ENCODE measurements at places on chromosomes 2 and 18.

DNA sequence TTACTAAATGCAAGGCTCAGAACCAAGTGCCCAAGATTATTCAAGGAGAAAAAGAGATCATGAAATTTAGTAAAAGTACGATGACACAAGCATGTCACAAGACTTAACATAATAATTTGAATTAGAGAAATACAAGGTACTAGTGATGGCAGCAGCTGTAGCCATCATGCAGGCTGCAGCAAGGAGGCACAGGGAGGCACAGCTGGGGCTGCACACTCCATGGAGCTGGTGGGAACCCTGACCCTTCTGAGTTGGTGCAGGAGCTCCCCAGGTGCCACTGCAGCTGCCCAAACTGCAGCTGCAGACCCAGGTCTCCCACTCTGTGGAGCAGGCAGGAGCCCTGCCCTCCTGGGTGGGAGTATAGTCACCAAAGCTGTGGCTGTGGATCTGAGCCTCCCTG lies 46.0 kb downstream of the COL3A1 start:
- DNase-seq: no peak

- no peak for DNase-seq
Observed at GRCh38 chr2:155141418-155141817, 442.9 kb downstream of the KCNJ3 start.

DNA sequence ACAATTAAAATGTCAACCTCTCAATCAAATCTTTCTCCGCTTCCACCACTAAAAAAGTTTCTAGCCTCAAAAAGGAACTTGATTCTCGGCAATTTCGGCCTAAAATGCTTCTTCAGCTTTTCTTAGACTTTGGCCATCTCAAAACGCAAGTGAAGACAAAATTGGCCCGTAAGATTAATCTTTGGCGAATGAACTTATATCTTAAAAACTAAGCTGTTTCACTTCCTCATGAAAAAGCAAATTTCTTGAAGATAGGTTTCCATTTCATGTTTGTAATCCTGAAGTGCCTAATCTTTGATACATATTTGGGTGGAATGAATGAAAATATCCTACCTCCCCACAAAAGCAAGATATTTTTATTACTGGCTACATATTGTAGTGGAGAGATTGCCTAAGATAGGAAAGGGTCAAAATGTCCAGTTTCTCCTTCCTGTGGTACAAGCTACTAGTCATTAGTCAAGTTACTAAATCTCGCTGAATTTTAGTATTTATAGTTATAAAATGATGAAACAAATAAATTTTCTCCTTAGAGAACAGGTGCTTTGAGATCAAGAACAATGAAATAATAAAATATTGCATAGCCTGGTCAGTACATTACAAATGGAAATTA lies 85.4 kb upstream of the ZEB2 start:
- no peak for DNase-seq

DNA sequence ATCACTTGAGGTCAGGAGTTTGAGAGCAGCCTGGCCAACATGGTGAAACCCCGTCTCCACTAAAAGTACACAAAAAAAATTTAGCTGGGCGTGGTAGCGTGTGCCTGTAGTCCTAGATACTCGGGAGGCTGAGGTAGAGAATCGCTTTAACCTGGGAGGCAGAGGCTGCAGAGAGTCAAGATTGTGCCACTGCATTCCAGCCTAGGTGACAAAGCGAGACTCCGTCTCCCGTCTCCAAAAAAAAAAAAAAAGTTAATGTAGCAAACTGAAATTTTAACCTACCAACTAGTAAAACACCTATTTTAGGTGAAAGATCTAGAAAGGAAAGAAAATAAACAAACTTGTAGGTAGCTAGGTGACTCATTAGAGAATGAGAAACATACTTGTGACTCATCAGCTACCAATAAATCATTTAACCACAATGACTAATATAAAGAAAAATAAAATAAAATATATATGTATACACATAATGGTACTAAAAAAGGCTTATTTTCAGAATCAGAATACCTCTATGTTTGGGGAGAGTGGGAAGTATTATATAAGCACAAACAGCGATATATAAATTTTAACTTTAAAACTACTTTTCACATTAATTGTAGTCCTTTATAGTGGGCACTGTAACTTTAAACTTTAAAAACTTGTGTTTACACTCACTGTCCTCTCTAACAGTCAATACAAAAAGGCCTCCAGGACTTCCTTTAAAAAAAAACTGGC lies 36.6 kb downstream of the DARS1 start:
- DNase-seq: peak; percentile 76

GRCh38 chr2:74881626-74882298 lies 47.8 kb downstream of the HK2 start:
- no peak for DNase-seq

DNA sequence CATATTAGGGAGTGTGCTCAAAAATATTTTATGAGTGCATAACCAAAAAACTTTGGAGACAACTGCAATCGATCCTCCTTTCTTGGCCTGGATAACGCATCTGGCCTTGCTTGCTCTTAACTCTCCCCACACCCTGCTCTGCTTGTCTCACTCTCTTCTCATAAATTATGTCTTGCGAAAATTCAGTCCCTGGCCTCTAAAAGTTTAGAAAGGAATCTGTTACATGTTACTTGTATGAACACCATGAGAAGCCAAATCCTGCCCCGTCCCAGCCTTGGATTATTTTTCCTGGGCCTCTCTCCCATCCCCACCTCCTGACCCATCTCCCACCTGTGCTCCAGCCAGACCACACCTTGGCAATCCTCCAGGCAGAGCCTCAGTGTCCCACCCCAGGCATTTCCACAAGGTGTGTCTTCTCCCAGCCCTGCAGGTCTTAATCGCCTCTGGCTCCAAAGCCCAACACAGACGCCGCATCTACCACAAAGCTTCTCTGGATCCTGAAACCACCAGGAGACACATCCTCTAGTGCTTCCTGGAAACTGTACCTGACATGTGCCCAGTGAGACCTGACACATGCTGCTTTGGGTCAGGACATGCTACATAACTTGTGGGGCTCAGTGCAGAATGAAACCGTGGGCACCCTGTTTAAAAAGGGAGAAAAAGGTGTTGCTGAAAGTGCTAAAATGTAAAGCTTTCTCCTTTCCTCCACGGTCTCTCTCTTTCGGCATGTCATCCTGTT lies 99.6 kb upstream of the ST3GAL5 start:
- DNase-seq: no peak

DNA sequence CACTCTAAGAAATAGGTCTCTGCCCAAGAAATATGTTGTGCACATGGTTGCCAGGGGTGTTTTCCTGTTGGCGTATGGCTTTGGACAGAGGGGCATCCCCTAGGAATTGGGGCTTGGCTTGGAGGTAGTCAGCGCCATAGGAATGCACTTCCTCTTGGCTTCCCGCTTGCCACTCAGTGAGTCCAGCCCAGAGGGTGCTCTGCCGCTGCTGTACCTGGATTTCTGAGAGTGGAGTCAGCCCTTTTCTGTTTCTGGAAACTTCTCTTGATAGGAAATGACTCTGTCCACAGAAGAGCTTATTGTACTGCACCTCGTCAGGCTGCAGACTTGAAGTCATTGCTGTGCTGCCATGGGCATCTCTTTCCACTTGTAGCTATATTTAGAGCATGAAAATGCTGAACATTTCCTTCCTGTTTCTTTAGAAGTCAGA lies 116.7 kb upstream of the MGAT5 start:
- DNase-seq: no peak

- DNase-seq: no peak
Observed at GRCh38 chr2:71346065-71346464, 14.5 kb downstream of the ZNF638 start.

- peak; percentile 3 for DNase-seq
Observed at GRCh38 chr2:12326449-12327190, 390.1 kb upstream of the TRIB2 start.

DNA sequence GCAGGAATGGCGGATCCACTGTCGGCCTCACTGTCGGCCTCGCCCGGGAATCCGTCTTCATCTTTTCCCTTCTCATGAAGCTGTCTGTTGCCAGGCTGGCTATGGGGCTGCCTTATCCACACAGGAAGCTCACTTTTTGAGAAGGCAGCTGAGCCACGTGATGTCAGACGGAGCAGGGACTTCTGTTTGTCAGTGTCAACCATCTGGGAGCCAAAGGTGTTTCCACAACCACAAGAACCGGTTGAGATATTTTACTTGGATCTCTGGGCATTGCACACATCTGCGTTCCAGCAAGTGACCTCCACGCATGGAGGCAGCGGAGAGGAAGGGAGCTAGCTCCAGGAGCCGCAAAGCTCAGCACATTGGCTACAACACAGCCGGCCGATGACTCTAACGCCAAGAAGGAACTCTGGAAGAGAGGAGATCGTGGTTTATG lies 27.4 kb upstream of the TAF1B start:
- DNase-seq: no peak

DNA sequence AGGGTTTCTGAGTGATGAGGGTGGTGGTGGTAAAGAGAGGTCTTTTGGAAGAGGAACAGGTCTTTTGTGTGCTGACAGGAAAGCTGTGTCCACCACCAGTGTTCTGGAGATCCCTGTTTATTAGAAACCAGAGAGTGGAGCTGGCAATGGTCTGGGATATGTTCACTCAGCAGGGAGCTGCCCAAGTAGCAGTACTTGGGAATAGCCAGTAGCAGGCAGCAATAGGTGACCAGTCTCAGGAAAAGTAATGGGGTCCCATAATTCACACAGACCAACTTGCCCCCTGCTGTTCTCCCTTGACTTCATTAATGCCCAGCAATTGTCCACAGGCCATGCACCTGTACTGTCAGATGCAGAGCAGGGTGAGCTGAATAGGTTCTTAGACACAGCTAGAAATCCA lies 1.8 kb downstream of the TSPYL6 start:
- no peak for DNase-seq

GRCh38 chr2:205107810-205108209 lies 562.5 kb downstream of the PARD3B start:
- DNase-seq: no peak

- DNase-seq: peak; percentile 54
Observed at GRCh38 chr2:236317938-236318396, 53.8 kb upstream of the ASB18 start.

GRCh38 chr2:156057647-156058046 lies 274.9 kb downstream of the NR4A2 start:
- DNase-seq: no peak

DNA sequence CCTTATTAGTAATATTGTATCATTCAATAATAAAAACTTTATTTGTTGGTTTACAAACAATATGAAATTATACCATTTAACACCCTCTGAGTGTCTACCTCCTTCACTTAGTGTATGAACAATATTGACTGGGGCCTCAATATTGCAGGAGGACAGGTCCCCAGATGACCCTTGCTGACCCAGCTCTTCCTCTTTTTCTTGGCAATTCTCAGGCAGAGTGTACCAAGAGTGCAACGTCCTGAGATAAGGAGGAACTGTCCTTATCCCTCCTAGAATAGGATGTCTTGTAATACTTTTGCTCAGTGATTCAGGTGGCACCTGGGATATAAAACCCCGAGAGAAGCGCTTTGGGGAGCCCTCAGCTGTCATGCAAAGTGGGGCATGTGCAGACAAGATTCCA lies 76.8 kb downstream of the PLA2R1 start:
- DNase-seq: no peak

DNA sequence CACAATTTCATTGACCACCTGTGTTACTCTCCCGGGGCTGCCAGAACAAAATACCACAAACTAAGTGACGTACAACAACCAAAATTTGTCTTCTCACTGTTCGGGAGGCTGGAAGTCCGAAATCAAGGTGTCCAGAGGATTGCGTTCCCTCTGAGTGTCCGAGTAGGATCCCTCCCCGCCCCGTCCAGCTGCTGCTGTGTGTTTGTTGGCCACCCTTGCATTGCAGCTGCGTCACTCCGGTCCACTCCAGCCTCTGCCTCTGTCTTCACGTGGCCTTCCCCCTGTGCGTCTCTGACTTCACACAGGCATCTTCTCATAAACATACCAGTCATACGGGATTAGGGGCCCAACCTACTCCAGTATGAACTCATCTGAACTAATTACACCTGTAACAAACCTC lies 251.8 kb upstream of the SMIM21 start:
- DNase-seq: no peak

GRCh38 chr18:3594760-3595368 lies 144.9 kb downstream of the TGIF1 start:
- peak; percentile 70 for DNase-seq

- DNase-seq: no peak
Observed at GRCh38 chr2:11708106-11708505, 38.1 kb upstream of the NTSR2 start.

- no peak for DNase-seq
Observed at GRCh38 chr2:64489081-64489751, 34.9 kb upstream of the AFTPH start.

GRCh38 chr18:77949355-77949973 lies 699.8 kb downstream of the GALR1 start:
- DNase-seq: no peak

GRCh38 chr2:135219226-135219625 lies 167.1 kb downstream of the RAB3GAP1 start:
- no peak for DNase-seq

DNA sequence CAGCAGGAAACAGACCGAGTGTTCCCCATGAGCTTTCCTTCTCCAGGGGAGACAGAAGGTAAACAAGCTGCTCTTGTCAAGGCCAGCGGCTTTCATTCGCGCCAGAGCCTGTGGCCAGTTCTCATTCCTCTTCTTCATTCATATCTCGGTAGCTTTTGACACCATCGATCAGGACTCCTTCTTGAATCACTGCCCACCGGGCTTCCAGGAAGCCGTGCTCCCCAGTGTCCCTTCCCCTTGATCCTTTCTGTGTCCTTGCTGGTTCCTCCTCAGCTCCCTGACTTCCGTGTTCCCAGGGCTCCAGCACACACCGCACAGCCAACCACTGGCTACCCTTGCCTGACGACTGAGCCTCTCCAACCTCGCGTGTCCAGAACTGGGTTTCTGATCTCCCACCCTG lies 14.1 kb downstream of the SLC66A3 start:
- DNase-seq: peak; percentile 54

DNA sequence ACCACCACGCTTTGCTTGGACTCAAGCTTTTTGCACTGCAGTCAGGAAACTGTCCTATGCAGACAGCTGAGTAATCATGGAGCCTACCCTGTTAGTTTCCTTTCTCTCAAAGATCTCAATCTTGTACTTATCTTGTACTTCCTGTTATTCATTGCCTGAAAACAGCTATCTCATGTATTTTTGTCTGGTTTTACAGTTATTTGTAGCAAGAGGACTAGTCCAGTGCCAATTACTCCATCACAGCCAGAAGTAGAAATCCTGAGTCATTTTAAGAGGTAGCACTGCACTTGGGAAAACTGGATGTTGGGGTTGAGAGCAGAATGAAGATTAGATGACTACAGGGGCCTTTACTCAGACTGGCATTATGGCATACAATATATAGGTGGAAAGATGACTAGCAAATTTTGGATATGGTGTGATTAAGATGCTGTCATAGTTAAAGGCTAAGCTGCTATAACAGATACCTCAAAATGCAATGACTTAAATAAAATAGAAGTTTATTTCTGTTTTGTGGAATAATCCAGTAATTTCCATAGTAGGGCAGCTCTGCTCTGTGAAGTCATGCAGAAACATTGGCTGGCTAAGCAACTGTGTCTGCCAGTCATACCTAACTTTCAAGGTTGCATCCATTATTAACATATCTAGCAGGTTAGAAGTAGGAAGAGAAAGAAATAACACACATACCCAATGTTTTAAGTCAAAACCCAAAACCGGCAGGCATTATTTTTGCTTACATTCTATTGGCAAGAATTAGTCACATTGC lies 21.1 kb upstream of the CHMP3 start:
- DNase-seq: no peak

GRCh38 chr2:168120730-168121129 lies 126.7 kb downstream of the STK39 start:
- peak; percentile 22 for DNase-seq
